Stimulated activated CD8-positive, alpha-beta memory T cell treated with anti-CD3 and anti-CD28 coated beads, Interleukin-2, amount 100 ng/mL, for 1 hour (primary cell): ENCODE measurements at places on chromosomes 1 and 21.

DNA sequence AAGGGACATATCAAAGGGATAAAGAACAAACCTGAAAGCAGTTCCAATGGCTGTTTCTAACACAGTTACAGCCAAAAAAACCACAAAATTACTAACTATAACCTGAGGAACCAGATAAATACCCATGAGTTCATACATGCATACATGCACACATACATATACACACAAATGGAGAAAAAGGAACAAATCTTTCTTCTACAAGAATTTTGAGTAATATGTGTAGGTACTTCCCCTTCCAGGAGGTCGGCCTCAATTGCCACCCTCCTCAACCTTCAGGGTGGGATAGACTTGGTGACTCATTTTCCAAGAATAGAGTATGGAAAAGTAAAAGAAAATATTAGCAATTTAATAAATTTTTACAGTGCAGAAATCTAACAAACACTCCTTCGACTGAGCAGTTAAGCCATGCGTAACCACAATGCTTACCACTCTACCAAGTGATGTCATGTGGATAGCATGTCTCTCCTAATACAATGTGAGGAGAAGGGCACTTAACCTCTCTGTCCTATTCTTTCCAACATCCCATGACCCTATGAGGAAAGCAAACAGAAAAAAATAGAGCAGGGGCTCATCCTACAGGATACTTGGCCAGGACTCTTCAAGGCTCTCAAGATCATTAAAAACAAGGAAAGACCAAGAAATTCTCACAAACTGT lies 243.0 kb upstream of the RUNX1 start:
- DNase-seq, result no peak

DNA sequence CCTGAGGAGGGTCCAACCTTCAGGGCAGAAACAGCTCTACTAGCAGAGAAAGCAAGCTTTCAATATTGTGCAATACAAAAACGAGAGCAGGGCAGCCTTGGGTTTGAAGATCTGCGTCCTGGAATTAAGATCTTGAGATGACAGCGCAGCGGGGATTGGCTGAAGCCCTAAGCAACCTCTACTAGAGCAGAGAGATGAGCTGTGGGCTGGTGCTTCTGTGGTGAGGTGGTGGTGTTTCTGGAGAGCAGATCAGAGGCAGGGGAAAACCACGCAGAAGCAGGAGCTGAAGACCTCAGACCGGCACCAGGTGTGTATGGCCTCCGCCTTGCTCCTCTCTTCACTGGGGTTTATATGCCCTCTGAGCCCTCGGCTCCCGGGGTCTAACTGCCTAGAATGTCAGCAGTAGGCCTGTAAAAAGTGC lies 12.5 kb downstream of the TRAF3IP3 start:
- DNase-seq, result peak; percentile 56

DNA sequence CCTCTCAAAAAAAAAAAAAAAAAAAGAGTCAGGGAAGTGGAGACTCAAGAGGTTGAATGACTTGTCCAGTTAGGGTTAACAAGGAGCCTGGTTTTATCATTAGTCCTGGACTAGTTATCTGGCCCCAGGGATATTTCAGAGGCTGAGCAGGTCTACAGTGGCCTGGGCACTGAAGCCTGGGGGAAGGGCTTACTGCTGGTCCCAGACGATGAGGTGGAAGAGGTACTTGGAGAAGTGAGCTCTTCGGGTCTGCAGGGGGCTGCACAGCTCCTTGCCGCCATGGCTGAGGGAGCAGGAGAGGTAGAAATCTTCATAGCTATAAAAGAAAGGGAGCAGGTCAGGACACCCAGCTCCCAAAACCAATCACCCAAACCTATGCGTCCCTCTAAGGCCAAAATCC lies 40.1 kb downstream of the PIK3C2B start:
- DNase-seq, result no peak

- DNase-seq, result no peak
These were observed 4.4 kb downstream of the NBPF1 start for GRCh38 chr1:16608838-16609560.

DNA sequence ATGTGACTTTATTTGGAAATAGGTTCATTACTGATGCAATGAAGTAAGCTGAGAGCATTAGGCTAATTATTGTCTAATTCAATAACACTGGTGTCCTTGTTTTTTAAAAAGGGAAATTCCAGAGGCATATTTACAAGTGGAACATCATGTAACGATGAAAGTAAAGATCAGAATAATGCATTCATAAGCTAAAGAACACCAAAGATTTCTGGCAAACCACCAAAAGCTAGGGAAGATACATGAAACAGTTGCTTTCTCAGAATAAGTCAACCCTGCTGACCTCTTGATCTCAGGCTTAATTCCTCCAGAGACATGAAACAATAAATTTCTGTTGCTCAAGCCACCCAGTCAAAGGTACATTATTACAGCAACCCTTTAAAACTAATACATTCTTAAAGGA lies 20.3 kb upstream of the IFI16 start:
- DNase-seq, result no peak

DNA sequence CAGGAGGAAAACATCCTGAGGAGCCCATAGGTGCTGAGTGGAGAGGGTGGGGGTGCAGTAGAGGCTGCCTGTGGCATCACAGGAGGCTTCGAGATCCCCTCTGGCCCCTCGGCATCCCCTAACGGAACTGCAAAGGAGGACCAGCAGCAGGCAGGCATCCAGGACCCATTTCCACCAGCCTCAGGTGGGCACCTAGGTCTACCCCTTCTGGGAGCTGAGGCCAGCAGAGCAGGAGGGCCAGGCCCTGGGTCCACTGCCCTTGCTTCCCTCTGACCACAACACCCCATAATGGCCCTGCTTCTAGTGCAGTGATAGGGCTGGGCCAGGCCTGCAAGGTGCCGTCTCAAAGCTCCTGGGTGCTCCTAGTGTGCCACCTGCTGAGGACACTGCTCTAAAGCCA lies 723.0 kb downstream of the PTPRU start:
- DNase-seq, result no peak

GRCh38 chr1:165344198-165344597 lies 12.3 kb downstream of the LMX1A start:
- DNase-seq, result no peak

DNA sequence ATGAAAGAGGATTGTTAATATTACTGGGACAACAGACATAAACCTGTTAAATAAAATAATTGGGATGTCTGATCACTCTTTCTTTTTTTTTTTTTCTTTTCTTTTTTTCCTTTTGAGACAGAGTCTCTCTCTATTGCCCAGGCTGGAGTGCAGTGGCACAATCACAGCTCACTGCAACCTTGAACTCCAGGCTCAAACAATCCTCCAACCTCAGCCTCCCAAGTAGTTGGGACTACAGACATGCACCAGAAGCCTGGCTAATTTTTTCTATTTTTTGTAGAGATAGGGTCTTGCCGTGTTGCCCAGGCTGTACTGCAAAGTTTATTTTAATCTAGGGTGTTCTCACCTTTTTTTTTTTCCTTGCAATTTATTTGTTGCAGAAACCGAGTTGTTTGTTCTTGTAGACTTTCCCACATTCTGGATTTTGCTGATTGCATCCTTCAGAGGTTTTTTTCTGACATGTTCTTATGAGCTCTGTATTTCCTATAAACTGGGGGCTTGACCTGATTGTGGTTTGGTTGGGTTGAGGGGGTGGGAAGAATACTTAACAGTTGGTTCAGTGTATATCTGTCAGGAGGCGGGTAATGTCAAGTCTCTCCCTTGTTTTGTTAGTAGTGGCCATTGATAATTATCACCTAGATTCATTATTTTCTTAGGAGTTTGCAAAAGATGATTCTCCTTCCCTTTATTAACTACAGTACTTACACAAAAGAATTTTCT lies 125.2 kb downstream of the MAST2 start:
- DNase-seq, result no peak

- DNase-seq, result no peak
These were observed 8.7 kb downstream of the TAL1 start for GRCh38 chr1:47223174-47223920.

- DNase-seq, result no peak
These were observed 80.5 kb downstream of the ENAH start for GRCh38 chr1:225572422-225572821.

GRCh38 chr1:17438318-17439249 lies 893 bp downstream of the RCC2 start:
- DNase-seq, result peak; percentile 39

DNA sequence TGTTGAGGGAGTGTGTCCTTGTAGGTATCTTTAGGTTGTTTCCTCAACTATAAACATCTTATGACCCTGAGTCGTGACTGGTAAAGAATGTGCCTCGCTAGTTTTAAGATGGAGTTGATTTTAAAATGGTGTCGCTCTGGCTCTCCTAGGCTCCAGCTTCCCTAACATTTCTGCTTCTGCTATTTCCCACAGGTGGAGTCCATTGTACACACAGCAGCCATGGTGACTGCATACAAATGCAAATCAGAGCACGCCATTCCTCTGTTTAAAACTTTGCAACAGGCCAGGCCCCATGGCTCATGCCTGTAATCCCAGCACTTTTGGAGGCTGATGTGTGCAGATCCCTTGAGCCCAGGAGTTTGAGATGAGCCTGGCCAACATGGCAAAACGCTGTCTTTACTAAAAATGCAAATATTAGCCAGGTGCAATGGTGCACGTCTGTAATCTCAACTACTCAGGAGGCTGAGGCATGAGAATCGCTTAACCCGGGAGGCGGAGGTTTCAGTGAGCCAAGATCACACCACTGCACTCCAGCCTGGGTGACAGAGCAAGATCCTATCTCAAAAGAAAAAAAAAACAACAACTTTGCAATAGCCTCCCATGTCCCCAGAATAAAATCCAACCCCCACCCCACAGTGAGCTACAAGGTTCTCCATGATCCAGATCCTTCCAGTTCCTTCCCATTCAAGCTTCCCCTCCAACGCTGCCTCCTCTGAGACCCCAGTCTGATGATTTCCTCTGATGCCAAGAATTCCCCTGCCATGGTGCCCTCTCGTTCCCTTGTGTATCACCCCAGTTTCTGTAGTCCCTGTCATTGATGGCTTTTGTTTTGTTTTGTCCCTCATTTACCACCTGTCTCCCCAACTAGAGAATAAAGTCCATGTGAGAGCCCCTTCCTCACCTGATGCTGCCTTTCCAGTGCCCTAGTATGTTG lies 36.9 kb upstream of the KLHDC7A start:
- no peak for DNase-seq

DNA sequence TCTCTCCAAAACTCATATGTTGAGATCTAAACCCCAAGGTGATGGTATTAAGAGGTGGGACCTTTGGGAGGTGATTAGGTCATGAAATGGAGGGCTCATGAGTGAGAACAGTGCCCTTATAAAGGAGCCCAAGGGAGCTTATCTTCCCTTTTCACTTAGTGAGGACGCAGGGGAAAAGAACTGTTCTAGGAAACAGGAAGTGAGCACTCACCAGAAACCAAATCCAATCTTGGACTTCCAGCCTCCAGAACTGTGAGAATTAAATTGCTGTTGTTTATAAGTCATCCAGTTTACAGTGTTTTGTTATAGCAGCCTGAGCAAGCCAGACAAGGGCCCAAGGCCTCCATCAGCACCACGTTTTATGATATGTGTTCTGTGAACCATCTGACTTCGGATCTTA lies 60.3 kb upstream of the LRRC8D start:
- no peak for DNase-seq

- no peak for DNase-seq
These were observed 1.1 kb upstream of the C2CD2 start for GRCh38 chr21:41954654-41955499.

GRCh38 chr1:81920245-81920740 lies 119.6 kb downstream of the ADGRL2 start:
- no peak for DNase-seq

GRCh38 chr1:91556556-91556955 lies 55.9 kb downstream of the CDC7 start:
- no peak for DNase-seq
